ENCODE measurements at places on chromosomes 11 and 22.

DNA sequence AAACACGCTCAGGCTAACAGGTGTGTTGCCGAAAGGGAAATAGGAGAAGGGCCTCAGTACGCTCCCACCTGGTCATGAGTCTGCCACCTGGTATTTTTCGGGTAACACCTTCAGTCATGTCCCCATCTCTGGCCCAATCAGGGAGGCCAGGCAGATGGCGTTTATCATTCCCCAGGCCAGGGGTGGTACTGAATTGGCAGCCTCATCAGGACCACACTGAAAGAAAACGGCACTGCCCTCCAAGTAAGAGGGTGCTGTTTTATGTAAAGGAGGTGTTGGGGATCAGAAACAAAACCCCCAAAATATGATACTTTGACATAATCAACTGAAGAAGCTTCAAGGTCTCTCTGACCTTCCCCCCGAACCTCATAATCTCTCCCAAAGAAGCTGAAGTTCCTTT lies 58.9 kb downstream of the RCN1 start:
- DNase-seq, result no peak

DNA sequence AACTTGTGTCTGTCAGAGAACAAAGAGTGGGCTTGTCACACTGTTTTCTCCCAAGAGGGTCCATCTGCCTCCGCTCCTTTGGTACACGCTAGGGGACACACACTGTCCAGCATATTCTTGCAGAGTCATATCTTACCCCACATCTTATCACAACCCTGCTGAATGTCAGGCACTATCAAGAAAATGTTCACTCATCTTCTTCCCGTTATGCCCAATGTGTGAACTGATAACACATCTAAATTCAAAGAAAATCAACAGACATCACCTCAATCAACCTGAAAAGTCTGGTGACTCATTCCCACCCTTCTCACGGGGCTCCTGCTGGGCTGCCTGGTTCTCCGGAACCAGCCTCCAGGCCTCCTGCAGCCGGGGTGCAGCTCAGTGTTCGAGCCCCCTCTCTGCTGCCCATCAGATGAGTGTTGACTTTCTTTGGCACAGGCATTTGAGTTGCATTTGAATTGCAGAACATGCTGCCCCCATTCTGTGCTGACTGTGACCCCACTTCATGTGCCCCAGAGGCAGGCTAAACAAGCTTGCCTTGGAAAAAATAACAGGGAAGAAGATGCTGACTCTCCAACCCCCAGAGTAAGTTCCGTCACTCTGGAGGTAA lies 19.4 kb downstream of the GRAP2 start:
- DNase-seq, result no peak

DNA sequence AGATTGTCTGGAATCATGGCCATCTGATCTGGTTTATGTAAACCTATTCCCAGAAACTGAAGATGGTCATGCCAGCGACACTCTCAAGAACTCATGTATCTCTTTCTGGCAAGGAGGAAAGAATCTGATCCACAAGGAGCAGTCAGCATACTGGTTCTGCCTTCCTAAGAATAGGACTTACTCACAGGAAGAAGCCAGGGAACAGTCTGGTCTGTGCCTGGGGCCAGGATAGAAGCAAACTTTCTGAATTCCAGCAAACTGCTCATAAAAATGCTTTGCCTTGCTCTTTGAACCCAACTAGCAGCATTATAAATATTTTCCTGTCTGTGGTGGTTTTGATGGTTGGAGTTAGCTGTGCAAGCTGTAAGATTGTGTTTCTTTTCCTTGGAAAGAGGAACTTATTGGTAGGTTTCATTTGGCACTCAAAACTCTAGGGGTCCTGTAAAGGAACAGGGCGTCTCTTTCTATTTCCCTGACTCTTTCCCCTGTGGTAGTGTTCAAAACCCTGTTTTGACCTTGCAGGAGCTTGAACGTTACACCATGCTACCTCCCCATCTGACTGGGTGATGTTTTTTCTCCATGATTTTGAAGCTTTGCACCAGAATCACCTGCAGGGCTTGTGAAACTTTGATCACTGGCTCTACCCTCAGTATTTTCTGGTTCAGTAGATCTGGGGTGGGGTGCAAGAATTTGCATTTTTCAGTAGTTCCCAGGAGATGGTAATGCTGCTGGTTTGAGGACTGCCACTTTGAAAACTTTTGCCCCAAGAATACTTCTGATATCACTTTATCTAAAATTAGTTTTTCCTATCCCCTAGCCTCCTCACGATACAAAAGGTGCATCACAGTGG lies 627.8 kb upstream of the ANO5 start:
- DNase-seq, result no peak

DNA sequence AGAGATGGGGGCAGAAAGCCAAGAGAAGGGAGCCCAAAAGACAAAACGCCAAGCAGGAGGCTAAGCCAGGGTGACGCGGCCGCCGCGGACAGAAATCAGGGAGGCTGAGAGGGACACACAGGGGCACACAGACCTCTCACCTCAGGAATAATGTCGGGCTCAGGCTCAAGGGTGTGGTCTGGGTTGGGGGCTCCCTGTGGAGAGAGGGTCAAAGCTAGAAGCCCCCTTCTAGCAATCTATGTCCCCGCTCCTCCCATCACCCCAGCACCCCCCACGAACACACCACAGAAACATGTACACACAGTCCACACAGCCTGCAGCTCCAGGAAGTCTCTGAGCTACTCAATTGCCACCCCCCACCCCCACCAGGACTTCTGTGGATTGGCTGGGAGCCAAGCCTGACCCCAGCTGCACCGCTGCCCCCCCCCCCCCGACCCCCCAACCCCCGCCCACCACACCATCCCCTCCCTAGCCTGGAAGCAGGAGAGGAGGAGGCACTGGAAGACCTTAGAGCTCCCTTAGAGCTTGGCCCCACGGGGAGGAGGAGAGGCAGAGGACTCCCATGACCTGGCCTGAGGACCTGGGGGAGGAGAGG lies 6.9 kb downstream of the BCL9L start:
- DNase-seq, result no peak

DNA sequence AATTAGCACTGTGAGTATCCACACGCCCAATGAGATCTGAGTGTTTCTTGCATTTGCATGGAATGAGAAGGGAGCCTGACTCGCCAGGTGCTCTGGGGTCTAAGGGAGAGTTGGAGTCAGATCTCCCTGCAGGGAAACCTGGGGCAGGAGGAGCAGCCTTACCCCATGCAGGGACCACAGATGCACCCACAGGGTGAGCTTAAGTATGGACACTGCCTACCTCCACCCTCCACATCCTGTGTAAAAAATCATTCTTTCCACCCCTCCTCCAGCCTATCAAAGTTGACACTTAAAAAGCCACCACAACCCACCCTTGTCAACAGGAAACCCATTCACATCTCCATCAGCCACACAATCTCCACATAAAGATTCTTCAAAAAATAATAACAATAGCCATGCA lies 67.0 kb upstream of the IGLL5 start:
- no peak for DNase-seq

DNA sequence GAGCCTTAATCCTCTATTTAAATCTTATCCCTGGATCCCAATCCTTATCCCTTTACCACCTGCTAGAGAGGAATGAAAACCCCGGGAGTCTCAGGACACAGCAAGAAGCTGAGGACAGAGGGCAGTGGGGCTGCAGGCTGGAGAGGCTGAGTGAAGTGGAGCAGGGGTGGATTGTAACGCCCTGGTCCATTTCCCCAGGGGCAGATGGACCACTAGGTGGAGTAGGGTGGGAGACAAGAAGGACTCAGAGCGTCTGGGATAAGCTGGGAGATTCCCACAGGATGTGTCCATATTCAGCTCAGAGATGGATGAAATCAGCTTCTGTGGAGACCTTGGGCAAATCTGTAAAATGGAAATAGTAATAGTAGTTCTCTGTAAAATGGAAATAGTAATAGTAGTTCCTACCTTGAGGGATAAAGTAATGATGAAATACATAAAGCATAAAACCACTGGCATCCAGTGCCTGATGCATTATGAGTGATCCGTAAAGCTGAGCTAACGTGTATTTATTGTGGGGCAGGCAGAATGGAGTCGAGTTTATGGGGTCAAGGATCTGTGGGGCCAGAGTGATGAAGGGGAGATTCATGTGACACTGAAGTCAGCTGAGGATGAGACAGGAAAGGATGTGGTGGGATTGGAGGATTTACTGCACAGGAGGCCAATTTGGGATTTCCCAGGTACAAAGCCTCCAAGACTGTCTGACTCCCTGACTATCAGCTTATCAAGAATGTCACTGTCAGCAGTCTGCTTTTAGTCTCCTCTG lies 1.9 kb upstream of the ROBO4 start:
- DNase-seq, result no peak

GRCh38 chr11:119091178-119091577 lies 6.5 kb downstream of the HMBS start:
- no peak for DNase-seq

DNA sequence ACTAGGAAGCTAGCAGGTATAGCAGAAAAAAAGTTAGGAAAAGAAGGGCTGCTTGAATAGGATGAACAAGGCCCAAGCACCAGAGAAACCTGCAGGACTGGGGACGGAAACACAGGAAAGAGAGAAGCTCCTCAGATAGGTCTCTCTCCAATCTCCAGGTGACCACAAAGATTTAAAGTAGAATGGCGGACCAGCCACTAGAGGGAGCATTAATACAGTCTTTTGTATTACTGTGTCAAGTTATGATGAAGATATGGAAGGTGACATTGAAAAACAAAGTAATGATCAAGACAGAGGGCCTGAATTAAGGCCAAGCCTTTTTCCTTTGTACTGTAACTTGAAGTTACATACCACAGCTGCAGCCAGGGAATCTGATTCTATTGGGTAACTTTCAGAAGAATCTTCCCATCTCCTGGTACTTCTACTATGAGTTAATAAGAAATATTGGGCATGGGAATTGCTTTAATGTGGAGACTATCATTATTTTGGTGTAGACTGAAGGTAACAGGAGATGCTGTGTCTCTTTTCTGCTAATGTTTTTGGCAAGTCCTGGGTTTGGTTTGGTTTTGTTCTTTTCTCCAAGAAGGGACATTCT lies 33.8 kb downstream of the OR2AG2 start:
- DNase-seq, result no peak

- DNase-seq, result no peak
Observed at GRCh38 chr11:74783241-74783871, 34.7 kb downstream of the RNF169 start.

DNA sequence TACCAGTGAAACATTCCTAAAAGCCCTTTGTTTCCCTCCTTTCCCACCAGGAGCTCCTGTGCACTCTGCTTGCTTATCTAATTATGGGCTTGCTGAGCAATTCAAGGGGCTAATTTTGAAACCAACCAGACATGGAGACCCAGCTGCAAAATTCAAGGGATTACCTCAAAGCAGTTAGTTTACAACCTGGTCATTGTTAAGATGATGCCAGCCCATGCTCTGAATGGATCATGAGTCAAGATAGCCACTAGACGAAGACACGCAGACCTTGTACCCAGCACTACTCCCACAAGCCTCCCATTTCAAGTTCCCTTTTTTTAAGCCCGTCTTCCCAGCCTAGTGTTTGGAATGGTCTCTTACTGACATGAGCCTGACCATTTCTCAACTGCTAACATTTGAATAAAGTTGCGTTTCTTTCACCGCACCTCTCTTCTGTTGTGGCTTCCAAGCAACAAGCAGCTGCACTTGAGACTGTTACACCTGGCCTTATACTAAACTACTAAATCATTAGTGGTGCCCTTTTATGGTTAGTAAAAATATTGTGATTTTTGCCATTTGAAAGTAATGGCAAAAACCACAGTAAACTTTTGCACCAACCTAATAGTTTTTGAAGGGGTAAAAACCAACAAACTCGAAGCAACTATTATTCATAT lies 315.3 kb upstream of the LUZP2 start:
- no peak for DNase-seq

DNA sequence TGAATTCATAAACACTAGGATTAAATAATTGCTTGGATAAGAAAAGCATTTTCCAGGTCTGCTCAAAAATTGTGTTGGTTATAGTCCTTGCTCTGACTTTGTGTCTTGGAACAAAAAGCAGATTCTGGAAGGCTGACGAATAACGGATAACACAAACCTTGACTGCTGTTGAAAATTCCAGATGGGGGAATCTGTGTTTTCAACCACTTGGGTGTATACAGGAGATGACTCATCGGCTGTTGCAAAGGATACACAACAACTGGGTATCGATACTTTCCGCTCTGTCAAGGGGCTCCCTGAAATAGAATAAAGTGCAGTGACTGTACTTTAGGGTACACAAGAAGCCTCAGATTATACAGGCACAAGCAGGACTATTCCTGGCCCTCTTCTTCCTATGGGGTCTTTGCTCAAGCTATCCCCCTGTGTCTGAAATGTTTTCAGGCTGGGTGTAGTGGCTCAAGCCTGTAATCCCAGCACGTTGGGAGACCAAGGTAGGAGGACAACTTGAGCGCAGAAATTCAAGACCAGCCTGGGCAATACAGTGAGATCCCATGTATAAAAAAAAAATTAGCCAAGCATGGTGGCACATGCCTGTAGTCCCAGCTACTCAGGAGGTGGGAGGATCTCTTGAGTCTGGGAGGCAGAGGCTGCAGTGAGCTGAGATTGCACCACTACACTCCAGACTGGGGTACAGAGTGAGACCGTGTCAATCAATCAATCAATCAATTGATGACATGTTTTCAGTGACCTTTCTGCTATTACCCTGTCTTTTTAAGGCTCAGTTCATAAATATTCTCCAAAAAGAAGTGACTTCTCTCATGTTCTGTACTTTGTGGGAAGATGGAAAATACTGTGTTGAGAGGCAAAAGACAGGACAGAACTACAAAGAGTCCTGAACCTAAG lies 48.6 kb upstream of the UCP3 start:
- DNase-seq, result no peak

DNA sequence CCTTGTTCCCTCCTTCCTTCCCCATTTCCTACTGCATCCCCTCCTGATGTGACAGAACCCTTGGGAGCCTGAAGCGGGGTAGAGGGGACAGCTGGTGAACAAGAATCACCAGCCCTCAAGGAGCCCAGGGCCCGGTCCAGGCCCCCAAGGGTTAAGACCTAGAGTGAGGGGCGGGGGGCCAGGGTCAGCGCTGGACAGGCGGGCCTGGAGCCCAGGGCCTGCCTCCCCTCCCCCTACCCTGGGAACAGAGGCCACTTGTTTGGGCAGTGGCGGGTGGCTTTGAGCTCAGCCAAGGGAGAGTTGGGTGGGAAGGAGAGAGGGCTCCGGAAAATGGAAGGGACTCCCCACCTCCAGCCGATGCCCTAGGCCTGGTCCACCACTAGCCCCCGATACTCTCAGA lies 2.1 kb downstream of the ARAP1 start:
- no peak for DNase-seq

- peak; percentile 10 for DNase-seq
Observed at GRCh38 chr11:59822989-59823566, 12.5 kb upstream of the MRPL16 start.

DNA sequence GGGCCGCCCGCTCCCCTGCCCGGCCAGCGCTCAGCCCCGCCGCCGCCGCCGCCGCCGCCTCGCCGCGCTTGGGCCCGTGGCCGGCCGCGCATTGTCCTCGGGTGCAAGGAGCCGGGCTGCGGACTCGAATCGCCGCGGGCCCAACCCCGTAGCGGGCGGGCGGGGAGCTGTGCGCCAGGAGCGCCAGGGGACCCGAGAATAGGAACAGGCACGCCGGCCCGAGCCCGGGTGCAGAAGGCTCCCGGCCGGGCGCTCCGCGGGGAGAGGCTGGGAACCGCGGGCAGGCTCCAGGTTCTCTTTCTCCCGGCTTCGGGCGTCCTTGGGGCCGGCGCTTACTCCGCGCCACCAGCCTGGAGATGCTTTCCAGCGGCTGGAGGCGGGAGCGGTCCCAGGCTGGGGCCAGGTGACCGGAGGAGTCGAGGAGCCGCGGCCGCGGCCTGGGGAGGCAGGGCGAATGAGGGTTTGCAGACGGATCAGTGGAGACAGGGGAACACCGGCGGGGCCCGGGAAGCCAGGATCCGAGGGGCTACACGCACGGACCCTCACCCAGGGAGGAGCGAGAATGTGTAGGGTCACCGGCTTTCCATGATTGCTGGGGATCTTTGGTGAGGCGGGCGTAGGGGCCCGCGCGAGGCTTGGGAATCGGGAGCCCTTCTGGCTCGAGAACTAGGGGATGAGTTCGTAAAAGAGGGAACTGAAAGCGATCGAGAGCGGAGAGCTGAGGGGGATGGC lies 726 bp downstream of the PKNOX2 start:
- no peak for DNase-seq

All from AG09319 (cell line).